ENCODE measurements at places on chromosomes 7 and 10. TPM values are rescaled to one million over a fixed set of nuclear protein-coding genes. Genes with fewer than 3 reads are reported as not detected.

- no peak for DNase-seq
Measured at GRCh38 chr10:78428579-78428978, 394.9 kb downstream of the RPS24 start.

DNA sequence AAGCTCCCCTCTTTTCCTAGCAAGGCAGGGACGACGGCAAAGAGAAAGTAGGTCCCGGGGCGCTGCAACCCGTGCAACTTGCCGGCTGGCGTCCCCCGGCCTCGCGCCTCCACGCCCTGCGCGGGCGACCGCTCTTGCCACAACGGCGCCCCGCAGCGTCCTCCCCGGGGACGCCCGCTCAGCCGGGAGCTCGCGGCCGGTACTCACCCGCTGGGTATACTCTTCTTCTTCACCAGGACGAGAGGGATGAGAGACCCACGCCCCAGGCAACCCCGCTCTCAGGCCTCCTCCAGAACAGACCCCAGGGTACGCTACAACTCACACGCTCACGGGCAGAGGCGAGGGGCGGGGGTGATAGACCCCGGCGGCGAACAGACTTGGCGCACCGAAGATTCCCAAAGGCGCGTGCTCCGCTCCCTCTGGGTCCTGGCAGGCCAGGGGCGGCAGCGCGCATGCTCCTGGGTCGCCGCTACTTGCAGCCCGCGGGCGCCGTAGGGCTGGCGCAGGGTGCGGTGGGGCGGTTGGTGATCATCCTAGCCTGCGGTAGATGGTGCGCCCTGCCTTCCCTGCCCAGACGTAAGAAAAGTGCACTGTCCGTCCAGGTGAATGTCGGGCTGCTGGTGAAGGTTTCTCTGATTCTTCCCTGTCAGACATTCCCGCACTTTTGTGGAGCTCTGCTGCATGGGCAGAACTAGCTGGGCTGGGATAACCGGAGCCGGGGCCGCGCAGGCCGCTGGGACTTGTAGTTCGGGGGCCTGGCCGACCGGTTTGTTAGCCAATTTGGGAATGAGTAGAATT lies at the start of gene CC2D2B:
Gene CC2D2B, plus strand, starts transcription at position 520 of the 798 bp plus-strand sequence. CDS start 3,349 bp downstream, outside the sequence.
- peak within 1 kb of the TSS; percentile 77 for H3K4me3 ChIP-seq
- peak; percentile 96 for DNase-seq
- H3K27me3 ChIP-seq = no peaks in the 10 kb centered on the region
- H3K27ac ChIP-seq = peak within 1 kb of the TSS; percentile 92

DNA sequence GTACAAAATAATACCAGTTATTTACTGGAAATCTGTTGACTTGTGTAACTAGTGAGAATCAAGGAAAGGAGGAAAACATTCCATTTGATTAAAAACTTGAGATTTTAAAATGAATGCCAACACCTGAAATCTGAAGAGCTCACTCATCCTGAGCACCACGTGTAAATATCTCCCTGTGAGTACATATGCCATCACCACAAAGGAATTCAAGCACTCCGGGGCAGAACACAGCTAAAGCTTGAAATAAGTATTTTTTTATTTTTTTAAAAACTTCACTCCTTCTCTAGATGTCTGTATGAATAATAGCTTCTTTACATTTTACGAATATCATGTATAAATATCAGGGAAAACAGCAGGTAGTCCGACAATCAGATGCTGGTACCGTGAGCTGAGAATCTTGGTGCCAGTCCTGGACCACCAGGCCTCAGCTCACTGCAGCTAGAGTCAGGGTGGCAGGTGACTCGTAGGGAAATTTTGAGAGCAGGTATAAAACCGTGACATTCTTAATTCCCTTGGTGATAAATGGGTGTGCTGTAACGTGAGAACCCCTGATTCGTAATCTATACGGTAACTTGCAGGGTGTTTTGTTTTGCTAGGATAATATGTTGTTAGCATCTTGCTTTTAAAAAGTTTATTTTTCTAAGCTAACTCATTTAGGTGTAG lies 12.7 kb downstream of the LMTK2 start:
- DNase-seq = no peak
- H3K4me3 ChIP-seq = no peak overlapping the region
- no peak overlapping the region for H3K27ac ChIP-seq
- no peaks in the 10 kb centered on the region for H3K36me3 ChIP-seq
- peaks cover 16% of the 10 kb centered on the region for H3K4me1 ChIP-seq
- no peaks in the 10 kb centered on the region for H3K27me3 ChIP-seq

DNA sequence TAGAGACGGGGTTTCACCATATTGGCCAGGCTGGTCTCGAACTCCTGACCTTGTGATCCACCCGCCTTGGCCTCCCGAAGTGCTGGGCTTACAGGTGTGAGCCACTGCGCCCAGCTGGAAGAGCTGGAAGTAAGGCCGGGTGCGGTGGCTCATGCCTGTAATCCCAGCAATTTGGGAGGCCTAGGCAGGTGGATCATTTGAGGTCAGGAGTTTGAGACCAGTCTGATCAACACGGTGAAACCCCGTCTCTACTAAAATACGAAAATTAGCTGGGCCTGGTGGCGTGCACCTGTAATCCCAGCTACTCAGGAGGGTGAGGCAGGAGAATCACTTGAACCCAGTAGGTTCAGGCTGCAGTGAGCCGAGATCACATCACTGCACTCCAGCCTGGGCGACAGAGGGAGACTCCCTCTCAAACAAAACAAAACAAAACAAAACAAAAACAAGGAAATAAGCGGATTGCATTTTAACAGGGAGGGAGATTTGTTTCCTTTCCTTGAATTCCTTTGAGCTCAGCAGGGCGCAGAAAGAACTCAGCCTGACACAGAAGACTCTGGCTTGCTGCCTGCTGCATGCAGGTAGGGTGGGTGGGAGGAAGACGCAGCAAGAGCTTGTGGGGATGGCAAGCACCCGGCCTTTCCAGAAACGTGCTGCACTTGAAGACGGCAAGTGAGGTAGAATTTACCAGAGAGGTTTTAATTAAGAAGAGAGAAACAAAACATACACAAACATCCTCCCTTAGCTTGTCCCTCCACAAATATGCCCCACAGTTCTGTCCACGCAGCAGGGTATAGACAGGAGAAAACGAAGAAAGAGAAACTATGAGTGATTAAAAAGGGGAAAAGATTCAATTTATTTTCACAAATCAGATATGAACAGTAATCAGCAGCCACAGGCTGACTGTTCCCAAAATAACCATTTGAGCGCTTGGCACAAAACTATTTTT lies 148.0 kb downstream of the RNF216 start:
- H3K27me3 ChIP-seq = no peaks in the 10 kb centered on the region
- DNase-seq = no peak
- H3K27ac ChIP-seq = peak overlapping the region; percentile 62
- peaks cover 85% of the 10 kb centered on the region for H3K4me1 ChIP-seq
- peak overlapping the region; percentile 9 for H3K4me3 ChIP-seq
- peaks cover 7% of the 10 kb centered on the region for H3K36me3 ChIP-seq

DNA sequence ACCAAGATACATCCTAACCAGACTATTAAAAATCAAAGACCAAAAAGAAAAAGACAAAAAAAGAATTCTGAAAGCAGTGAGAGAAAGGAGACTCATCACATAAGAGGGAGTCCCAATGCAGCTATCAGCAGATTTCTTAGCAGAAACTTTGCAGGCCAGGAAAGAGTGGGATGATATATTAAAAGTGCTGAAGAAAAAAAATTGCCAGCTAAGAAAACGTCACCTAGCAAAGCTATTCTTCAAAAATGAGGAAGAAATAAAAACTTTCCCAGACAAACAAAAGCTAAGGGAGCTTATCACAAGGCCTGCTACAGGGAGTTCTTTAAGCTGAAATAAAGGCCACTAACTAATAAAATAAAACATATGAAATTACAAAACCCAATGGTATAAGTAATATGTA lies 40.5 kb upstream of the CDK6 start:
- no peaks in the 10 kb centered on the region for H3K27me3 ChIP-seq
- no peak overlapping the region for H3K27ac ChIP-seq
- H3K36me3 ChIP-seq = no peaks in the 10 kb centered on the region
- DNase-seq = no peak
- no peaks in the 10 kb centered on the region for H3K4me1 ChIP-seq
- H3K4me3 ChIP-seq = no peak overlapping the region

DNA sequence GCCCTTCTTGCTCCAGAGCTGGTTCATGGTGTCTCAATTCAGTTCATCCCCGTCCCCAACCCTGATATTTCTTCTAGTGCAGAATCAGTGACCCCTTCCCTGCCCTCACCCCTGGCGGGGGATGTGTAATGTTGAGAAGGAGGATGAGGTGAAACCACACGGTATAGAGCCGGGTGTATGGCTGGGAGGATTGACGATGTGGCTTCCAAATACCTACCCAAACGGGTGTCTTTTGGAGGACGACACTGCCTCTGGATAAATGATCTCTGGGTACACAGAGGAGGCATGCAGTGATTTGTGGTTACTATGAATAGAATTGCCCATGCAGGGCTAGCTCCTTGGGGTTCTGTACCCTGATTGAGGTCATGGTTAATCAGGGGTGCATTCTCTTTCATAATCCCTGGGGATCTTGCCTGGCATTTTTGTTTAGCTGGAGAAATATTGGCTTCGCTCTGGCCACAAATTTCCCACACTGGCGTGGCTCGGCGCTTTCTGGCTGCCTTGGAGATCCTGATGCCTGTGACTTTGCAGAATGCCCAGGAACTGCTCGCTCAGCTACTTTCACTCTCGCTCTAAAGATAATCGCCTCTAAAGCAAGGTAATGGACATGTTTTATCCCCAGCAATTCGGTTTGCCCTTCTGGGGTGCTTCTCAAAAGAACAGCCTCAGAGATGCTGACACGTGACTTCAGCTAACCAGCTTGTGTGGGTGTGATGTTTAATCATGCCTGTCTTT lies 89.2 kb downstream of the RBM20 start:
- H3K36me3 ChIP-seq = no peaks in the 10 kb centered on the region
- no peaks in the 10 kb centered on the region for H3K27me3 ChIP-seq
- no peak for DNase-seq
- H3K27ac ChIP-seq = no peak overlapping the region

DNA sequence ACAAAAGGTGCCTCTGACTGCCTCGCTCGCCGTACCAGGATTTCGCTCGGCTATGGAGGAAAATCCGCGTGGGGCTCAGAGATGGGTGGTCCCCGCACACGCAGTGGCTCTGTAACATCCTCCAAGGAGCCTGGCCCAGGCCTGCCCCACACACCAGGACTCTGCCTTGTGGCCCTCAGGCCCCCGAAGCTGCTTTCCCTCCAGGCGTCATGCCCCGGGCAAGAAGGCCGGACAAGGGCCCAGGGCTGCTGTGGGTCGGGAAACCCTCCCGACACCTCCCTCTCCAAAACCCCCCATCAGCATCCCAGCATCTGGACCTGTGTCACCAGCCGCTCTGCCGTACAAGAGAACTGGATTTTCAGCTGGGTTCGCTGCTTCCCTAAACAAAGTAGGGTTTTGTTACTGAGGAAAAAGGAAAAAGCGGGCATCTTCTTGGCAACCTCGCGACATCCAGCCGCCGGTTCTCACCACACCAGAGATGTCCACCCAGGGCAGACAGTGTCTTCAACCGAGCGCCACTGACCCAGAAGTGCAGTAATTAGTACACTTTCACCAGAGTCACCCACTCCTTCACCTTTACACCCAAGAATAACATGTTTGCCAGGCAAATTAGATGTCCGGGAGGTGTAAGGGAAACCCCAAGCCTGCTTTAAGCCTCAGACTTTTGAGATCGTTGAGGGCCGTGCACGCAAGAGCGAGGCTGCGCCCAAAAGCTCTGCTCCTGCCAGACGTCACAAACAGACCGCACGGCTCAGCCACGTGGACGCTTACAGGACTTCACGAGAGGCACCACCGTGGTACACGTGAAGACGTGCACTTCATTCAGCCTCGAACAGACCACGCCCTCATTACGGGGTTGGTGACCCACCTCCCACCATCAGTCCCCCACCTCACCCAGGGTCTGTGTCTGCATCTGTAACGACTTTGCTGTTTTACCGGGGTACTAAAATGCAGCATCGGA lies 62.2 kb downstream of the DIP2C start:
- no peak overlapping the region for H3K4me3 ChIP-seq
- no peaks in the 10 kb centered on the region for H3K36me3 ChIP-seq
- H3K27me3 ChIP-seq = no peaks in the 10 kb centered on the region
- peaks cover 74% of the 10 kb centered on the region for H3K4me1 ChIP-seq
- no peak for DNase-seq

DNA sequence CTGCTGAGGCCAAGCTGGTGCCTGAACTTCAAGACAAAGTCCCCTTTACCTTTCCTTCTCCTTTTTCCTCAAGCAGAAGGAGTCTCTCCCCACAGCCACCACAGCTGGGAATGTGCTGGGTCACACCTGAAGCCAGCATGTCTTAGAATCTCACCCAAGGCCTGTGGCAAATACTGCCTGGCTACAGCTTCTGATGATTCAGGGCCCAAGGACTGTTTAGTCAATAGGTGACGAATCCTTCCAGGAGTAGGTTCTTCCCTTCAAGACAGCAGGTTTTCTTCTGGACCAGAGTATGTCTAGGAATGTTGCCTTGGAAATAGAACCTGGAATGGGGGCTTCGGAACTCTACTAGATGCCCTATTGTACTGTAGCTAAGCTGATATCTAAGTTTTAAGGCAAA lies 374.6 kb downstream of the KIF20B start:
- H3K36me3 ChIP-seq = no peaks in the 10 kb centered on the region
- H3K27ac ChIP-seq = no peak overlapping the region
- no peak for DNase-seq
- H3K4me1 ChIP-seq = no peaks in the 10 kb centered on the region

DNA sequence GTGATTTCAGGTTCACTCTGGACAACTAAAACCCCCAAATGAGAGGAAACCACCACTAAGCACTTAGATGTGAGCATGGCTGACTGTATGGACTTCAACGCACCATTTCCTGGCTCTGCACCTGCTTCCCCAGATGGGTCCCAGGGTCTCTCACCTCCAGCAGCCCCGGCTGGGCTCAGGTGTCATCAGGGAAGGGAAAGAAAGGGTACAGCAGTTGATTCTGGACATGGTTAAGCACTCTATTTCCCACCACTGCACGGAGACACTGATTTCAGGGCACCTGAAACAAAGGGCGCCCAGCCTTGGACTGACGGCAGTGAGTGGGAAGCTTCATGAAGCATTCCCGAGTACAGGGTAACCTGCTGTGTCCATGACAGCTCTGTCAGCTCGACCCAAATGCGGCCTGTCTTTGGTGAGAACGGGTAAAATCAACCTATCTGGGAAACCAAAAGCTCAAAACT lies 19.0 kb downstream of the FAM53B start:
- H3K4me1 ChIP-seq = peaks cover 99% of the 10 kb centered on the region
- no peaks in the 10 kb centered on the region for H3K36me3 ChIP-seq
- H3K27ac ChIP-seq = peak overlapping the region; percentile 82
- H3K4me3 ChIP-seq = no peak overlapping the region

DNA sequence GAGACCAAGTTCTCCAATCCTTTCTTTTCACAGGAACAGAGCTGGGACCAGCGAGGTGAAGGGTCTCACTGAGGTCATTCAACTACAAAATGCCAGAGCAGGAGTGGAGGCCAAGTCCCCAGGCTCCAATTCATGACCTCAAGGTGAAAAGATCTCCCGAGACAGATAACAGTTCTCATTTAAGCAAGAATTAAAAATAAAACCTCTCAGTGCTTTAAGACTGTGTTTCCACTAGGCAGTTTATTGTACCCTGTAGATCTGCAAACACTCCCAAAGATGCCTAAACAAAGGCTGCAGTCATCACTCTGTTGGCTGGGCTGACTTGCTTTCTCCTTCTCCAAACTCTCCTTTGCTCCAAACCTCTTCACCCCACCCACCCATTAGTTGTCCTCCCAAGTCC lies 74.8 kb upstream of the CXCL12 start:
- no peak overlapping the region for H3K27ac ChIP-seq
- peak; percentile 66 for DNase-seq
- no peaks in the 10 kb centered on the region for H3K27me3 ChIP-seq
- no peaks in the 10 kb centered on the region for H3K4me1 ChIP-seq
- no peaks in the 10 kb centered on the region for H3K36me3 ChIP-seq

The ARHGAP19 gene
- 4.5 TPM for total RNA-seq

All from esophagus muscularis mucosa (tissue), 4 donors.